ENCODE measurements at places on chromosomes 1 and 21. TPM values are rescaled to one million over a fixed set of nuclear protein-coding genes. Genes with fewer than 3 reads are reported as not detected.

GRCh38 chr1:189513091-189513490 is 964.6 kb downstream of the BRINP3 start:
- DNase-seq, result no peak
- no peaks in the 10 kb centered on the region for H3K4me1 ChIP-seq
- no peaks in the 10 kb centered on the region for H3K27me3 ChIP-seq
- H3K4me3 ChIP-seq, result no peak overlapping the region
- no peak overlapping the region for H3K27ac ChIP-seq

DNA sequence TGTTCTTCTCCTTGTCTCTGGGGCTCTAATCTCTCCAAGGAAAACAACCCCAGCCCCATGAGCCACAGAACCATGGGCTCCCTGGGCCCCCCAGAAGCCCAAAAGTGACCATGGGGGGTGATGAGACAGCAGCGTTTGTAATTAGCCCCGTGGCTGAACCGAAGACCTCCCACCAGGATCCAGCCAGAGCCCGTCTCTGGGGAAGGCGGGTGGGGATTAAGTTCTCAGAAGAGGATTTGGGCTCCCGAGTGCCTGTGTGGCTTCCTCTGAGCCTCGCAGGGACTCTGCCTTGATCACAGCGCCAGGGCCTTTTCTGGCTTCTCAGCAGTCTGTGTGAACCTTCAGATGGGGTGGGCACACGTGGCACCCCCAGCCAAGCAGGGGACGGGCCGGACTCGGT is 77.0 kb downstream of the ALPL start:
- H3K4me1 ChIP-seq, result peaks cover 23% of the 10 kb centered on the region
- H3K36me3 ChIP-seq, result no peaks in the 10 kb centered on the region
- H3K27ac ChIP-seq, result no peak overlapping the region
- H3K27me3 ChIP-seq, result peaks cover 31% of the 10 kb centered on the region
- no peak overlapping the region for H3K4me3 ChIP-seq
- no peak for DNase-seq

SLFNL1 gene
- total RNA-seq, result 0.14 TPM

DNASE2B gene
- not detected for total RNA-seq

DNA sequence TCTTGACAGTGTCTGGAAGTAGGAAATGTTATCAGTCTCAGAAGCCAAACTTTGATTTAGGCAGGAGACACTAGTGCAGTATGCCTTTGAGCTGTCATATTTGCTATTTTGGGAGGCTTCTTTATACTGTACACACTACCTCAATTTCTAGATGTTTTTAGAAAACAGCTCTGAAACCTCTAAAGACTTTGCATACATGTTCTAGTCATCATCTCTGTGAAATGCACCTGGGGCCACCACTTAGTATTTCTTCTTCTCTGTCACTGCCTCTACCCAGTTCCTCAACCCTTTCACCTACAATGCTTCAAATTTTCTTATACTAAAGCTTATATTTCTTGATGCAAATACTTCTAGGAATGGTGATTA is 29.1 kb upstream of the PLA2G4A start:
- DNase-seq, result no peak
- H3K36me3 ChIP-seq, result no peaks in the 10 kb centered on the region
- no peaks in the 10 kb centered on the region for H3K27me3 ChIP-seq
- H3K27ac ChIP-seq, result no peak overlapping the region
- no peaks in the 10 kb centered on the region for H3K4me1 ChIP-seq

DNA sequence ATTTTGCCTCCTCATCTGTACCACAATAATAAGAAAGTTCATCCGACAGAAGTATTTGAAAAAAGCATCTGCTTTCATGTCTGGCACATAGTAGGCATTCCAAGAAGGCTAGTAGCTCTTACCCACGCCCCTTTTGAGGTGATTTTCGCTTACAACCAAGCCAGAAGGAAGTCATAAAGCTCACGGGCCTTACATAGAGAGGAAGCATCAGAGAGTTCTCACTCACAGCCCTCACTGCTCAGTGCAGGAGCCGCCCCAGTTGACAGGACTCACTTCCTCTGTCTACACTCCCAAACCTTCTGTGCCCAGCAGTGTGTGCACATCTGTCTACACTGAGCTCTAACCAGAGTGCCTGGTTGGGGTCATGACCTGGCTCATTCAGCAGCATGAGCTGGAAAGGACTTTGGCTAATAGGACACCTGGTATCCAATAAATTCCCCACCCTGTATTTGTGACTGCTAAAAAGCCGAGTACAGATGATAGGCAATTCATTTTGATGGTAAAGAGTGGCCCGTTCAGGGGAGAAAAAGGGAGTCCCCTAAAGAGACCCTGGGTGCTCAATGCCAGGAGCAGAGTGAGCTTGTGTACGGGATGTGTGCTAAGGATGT is 36.8 kb upstream of the DUSP10 start:
- no peaks in the 10 kb centered on the region for H3K36me3 ChIP-seq
- H3K27ac ChIP-seq, result no peak overlapping the region
- H3K27me3 ChIP-seq, result no peaks in the 10 kb centered on the region
- no peak overlapping the region for H3K4me3 ChIP-seq
- no peaks in the 10 kb centered on the region for H3K4me1 ChIP-seq

AK5 gene
- total RNA-seq, result 3.4 TPM

DNA sequence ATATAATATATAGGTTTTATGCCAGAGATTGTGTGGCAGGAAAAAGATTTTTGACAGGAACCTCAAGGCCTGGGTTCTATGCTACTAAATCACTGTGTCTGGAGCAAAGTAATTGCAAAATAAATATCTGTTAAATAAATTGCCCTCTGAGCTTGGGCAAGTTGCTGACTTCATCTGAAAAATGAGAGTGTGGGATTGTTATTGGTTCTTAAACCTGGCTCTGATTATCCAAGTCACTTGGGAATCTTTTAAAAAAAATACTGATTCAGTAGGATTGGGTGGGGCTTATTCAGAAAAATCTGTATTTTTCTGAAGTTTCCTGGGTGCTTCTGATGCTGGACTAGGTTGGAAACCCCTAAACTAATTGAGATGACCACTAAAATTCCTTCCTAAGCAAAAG is 174.1 kb upstream of the SGIP1 start:
- no peak for DNase-seq
- peaks cover 28% of the 10 kb centered on the region for H3K4me1 ChIP-seq
- no peak overlapping the region for H3K27ac ChIP-seq
- H3K27me3 ChIP-seq, result no peaks in the 10 kb centered on the region
- no peak overlapping the region for H3K4me3 ChIP-seq

GRCh38 chr1:165632491-165632890 is 1.5 kb downstream of the MGST3 start:
- H3K27ac ChIP-seq, result no peak overlapping the region
- H3K4me1 ChIP-seq, result peaks cover 35% of the 10 kb centered on the region
- H3K36me3 ChIP-seq, result no peaks in the 10 kb centered on the region
- H3K27me3 ChIP-seq, result no peaks in the 10 kb centered on the region

OR2M3 gene
- total RNA-seq, result not detected

DNA sequence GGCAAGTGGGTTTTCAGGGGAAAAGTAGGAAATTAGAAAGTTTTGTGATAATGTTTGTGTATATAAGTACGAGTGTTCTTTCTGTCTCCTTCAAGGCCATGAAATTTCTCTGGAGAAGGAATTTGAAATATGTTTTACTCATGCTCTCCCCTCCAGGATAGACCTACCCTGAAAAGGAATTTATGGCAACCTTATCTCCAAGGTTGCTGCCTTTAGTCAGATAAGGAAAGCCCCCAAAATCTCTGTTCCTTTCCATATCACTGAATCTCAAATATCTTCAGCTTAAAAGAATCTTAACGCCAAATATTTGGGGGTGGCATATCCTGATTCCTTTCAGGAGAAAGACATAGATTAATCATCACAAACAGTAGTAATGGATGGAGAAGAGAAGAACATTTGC is 499 bp upstream of the C4BPB start:
- peak overlapping the region; percentile 63 for H3K27ac ChIP-seq
- no peak overlapping the region for H3K4me3 ChIP-seq
- H3K4me1 ChIP-seq, result peaks cover 18% of the 10 kb centered on the region
- DNase-seq, result no peak
- no peaks in the 10 kb centered on the region for H3K27me3 ChIP-seq

GRCh38 chr21:15706696-15707095 is 23.1 kb upstream of the USP25 start:
- H3K27me3 ChIP-seq, result no peaks in the 10 kb centered on the region
- no peak for DNase-seq
- peak overlapping the region; percentile 93 for H3K27ac ChIP-seq
- no peaks in the 10 kb centered on the region for H3K4me1 ChIP-seq
- H3K36me3 ChIP-seq, result no peaks in the 10 kb centered on the region

HPCAL4 gene
- total RNA-seq, result 0.53 TPM

DNA sequence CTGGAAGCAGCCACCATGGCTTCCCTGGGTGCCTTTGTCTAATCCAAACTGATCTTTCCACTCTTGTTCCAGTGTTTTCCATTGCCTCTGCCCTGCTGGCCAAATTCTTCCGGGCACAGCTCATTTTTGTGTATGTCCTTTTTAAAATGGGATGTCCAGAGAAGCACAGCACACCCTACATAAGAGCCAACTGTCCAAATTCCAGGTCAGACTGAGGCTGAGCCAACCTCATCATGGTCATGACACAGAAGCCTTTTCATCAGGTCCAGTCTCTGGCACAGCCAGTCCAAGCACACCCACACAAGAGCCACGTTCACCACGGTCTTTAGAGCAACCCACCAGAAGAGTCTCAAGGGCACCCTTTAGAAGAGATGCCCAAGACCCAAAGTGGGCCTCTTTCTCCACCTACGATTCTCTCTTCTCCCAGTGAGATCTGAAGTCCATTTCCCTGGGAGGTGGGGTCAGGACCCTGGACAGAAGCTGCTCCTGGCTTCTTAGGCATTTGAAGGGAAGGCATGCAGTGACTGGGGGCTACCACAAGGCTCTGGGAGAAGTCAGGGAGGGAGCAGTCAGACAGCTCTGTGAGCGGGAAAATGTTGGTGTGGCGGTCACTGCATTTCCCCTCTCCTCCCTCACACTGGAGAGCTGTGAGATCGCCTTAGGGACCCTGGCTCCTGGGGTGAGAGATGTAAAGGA is 53.2 kb downstream of the SYT2 start:
- no peak overlapping the region for H3K4me3 ChIP-seq
- DNase-seq, result no peak
- H3K27ac ChIP-seq, result no peak overlapping the region
- peaks cover 55% of the 10 kb centered on the region for H3K27me3 ChIP-seq
- peaks cover 24% of the 10 kb centered on the region for H3K4me1 ChIP-seq

GRCh38 chr1:116909512-116910378 is at the start of gene PTGFRN:
Gene PTGFRN, plus strand, starts transcription at chr1:116909916. Its CDS starts 288 bp downstream, at chr1:116910204.
- peak within 1 kb of the TSS; percentile 90 for H3K27ac ChIP-seq
- peak; percentile 89 for DNase-seq
- H3K27me3 ChIP-seq, result no peaks in the 10 kb centered on the region
- H3K36me3 ChIP-seq, result no peaks in the 10 kb centered on the region

DNA sequence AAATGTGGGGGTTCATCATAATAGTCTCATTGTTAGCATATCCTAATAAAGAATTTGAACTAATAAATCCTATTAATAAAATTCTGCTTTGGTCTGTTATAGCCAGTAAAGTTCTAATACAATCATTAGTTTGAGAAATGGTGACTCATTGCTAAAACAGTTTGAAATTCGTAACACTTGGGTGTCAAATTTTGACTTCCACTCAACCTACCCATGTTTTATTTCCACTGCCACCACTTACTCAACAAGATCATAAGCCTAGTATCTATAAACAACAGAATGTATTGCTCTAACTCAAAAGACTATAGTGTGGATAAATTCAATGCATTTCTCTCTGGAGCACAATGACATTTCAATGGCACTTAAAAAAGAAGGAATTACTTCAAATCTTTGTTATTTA is 29.1 kb downstream of the LGALS8 start:
- no peak for DNase-seq
- peaks cover 27% of the 10 kb centered on the region for H3K36me3 ChIP-seq
- H3K4me1 ChIP-seq, result no peaks in the 10 kb centered on the region
- H3K27me3 ChIP-seq, result no peaks in the 10 kb centered on the region
- no peak overlapping the region for H3K27ac ChIP-seq

- no peak overlapping the region for H3K4me3 ChIP-seq
- peaks cover 4% of the 10 kb centered on the region for H3K27me3 ChIP-seq
- DNase-seq, result no peak
- H3K36me3 ChIP-seq, result peaks cover 1% of the 10 kb centered on the region
- no peak overlapping the region for H3K27ac ChIP-seq
- peaks cover 12% of the 10 kb centered on the region for H3K4me1 ChIP-seq
These were observed 125.8 kb downstream of the KAZN start for GRCh38 chr1:14724246-14724645.

BEND5 gene
- 4.4 TPM for total RNA-seq

CDC20 gene
- 114 TPM for total RNA-seq

- peaks cover 36% of the 10 kb centered on the region for H3K4me1 ChIP-seq
- H3K27ac ChIP-seq, result peak overlapping the region; percentile 58
- H3K27me3 ChIP-seq, result no peaks in the 10 kb centered on the region
- no peak overlapping the region for H3K4me3 ChIP-seq
- H3K36me3 ChIP-seq, result no peaks in the 10 kb centered on the region
These were observed 24.5 kb upstream of the EPHA2 start for GRCh38 chr1:16180291-16180824.

GRCh38 chr1:75133750-75134646 is at the start of gene LHX8:
Gene LHX8, plus strand, starts transcription at chr1:75134388. Its CDS starts 2,227 bp downstream, at chr1:75136615.
- no peak for DNase-seq
- H3K4me1 ChIP-seq, result peaks cover 34% of the 10 kb centered on the region
- H3K4me3 ChIP-seq, result peak within 1 kb of the TSS; percentile 85
- peak within 1 kb of the TSS; percentile 81 for H3K27ac ChIP-seq

DNA sequence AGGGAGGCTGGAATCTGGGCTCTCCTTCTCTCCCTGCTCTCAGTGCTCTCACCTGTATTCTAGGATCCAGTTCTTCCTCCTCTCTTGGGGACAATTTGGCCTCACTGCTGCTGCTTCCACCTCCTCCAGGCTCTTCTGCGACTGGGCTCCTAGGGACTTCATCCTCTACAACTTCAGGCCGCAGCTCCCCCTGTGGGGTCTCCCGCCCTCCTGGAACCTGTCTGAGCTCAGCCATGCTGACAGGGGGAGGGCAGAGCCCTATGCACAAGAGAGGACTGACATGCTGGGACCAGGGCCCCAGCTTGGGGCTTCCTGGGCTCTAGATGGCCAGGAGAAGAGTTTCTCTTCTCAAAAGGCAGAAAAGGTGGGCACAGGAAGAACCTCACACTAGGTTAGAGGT is 1.0 kb downstream of the SH3BP5L start:
- peak overlapping the region; percentile 96 for H3K4me3 ChIP-seq
- H3K36me3 ChIP-seq, result peaks cover 12% of the 10 kb centered on the region
- peaks cover 41% of the 10 kb centered on the region for H3K4me1 ChIP-seq
- no peak for DNase-seq
- H3K27ac ChIP-seq, result peak overlapping the region; percentile 97

GSTM2 gene
- 75.6 TPM for total RNA-seq

Data from type B pancreatic cell (in vitro differentiated cells).